ENCODE measurements at places on chromosomes 4 and X.

GRCh38 chr4:140018931-140019618, 134.9 kb downstream of the MAML3 start:
- no peak for DNase-seq

DNA sequence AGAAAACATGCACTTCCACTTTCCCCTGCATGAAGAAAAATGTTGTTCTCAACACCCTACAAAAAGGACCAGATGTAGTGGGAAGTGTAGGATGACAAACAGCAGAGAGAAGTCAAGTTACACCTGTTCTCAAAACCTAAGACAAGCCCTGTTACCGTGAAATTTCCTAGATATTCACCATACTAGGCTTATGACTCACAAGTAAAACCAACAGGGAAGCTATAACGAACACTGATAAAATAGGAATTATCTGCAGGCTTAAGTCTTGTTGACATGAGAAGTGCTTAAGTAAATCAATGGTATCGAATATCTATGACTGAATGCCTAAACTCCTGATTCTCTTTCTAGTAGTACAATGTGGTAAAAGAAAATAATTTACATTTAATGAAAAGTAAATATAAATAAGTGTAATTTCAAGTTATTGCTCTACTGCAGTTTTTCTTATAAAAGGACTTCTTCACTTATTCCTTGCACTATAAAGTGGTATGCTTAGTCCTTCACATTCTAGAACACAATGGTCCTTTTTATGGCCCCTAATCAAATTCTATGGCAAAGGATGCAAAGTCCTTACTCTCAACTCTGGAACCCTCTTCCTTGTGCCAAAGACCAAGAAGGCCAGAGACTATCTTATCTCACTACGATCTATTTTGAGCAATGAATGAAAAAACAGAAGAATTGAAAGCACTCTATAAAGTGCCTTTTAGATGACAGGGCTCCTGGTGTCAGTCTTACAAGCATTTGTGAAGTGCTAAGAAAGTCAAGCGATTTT, 19.6 kb downstream of the AP1S2 start:
- no peak for DNase-seq

DNA sequence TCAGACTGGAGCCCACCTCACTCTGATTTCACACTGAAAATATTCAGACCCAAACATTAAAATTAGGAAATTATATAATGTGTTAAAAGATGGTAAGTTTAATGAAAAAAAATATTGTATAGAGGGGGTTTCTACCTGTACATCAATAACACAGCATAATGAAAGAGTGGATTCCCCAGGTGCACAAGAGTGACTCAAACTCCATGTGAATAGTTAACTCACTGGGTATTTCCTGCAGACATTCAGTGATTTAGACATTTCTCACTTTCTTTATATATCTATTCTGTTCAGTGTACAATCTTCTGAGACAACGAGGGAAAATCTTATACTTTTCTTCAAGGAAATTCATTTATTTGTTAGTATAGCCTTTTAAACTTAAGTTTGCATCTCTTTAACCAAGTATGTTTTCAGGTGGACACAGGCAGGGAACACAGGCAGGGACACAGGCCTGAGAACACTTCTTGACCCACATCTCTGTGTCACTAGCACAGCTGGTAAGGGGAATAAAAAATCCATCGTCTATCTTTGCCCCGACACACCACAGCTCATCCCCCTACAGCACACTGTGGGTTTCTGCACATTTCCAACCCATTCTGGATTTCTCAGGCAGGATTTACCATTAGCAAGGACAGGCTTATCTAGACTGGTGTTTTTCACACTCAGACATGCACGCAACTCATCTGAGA, 525.5 kb upstream of the BOD1L1 start:
- DNase-seq, result no peak

- no peak for DNase-seq
These were observed 653.6 kb upstream of the NR3C2 start for GRCh38 chr4:149095811-149096210.

DNA sequence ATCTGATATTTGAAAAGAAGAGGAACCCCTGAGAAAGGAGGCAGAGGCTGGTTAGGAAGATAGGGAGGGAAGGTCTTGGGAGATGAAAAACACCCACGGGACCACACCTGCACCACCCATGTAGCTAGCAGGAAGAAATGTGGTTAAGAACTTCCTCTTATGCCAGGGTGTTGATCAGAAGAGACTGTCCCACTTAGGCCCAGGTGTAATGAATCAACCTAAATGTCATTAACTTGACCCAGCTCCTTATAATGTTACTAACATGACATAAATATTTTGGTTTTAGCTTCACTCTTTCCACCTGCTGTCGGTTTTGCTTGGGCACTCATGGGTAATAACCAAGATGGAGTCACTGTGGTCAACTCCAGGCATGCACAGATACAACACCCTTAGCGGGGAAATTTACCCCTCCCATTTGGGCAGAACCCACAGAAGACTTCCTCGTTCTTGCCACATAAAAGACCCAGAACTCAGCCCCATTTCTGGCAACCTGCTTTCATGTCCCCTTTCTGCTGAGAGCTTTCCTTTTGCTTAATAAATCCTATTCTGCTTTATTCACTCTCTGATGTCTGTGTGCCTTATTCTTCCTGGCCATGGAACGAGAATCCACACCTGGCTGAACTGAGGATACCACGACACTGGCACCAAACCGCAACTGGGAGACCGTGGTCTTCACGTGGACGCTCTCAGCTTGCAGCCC, 46.8 kb downstream of the ZNF141 start:
- no peak for DNase-seq
